Activated T-cell treated with anti-CD3 and anti-CD28 coated beads for 4 hours (primary cell): ENCODE measurements at places on chromosomes 4 and X.
A peak's percentile ranks its signal among the peaks of the same experiment; 100 is the strongest.

- no peak for DNase-seq
Measured at GRCh38 chr4:31741326-31741725, 1021.2 kb downstream of the PCDH7 start.

DNA sequence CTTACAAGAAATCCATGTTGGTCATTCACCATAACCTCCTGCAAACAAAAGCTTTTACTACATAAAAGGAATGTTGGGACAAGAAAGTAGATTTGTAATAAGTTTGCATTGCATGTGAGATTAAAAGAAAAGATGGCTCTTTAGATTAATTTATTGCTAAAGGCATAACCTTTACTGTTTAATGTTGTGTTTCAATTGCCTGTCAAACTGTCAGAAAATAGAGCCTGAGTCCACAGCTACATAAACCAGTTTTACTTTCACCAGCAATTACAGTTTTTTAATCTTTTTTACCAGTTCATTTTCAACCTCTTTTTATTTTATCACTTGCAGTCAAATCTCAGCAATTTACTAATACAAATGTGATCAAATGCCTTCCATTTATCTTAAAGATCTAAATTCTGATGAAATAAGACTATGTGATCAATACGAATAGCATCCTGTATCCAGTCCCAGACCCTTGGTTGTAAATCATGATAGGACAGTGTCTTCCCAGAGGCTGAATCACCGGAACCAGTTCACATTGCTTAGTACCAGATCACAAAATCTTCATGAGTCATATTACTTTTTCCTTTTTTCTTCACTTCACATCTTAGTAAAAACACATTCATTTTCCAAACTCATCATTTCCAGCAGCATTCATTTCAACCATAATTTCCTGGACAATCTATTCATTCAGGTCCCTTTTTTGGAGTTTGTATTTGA is 95.4 kb upstream of the FRG1 start:
- DNase-seq: no peak

GRCh38 chr4:60743654-60744053 is 456.5 kb upstream of the ADGRL3 start:
- no peak for DNase-seq

GRCh38 chr4:115110191-115111181 is 2.9 kb downstream of the NDST4 start:
- DNase-seq: no peak

DNA sequence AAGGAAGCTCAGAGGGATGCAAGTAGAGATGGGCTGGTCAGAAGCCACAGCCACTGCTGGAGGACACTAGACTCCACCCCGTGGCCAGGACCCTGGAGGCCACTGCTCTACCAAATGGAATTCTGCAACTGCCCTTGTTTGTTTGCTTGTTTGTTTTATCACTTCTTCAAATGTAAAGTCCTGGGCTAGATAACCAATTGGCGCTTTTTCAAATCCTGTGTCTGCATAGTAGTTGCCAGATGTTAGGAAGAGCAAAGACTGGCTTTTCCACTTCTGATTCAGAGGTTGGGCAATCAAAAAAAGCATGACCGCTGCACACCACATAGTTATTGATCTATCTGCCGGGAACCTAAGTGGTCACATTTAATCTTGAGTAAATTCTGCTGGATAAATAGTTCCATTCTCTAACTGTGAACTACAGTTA is 255.2 kb upstream of the SFRP2 start:
- DNase-seq: no peak

- DNase-seq: no peak
Measured at GRCh38 chr4:2803624-2804448, 11.0 kb downstream of the SH3BP2 start.

DNA sequence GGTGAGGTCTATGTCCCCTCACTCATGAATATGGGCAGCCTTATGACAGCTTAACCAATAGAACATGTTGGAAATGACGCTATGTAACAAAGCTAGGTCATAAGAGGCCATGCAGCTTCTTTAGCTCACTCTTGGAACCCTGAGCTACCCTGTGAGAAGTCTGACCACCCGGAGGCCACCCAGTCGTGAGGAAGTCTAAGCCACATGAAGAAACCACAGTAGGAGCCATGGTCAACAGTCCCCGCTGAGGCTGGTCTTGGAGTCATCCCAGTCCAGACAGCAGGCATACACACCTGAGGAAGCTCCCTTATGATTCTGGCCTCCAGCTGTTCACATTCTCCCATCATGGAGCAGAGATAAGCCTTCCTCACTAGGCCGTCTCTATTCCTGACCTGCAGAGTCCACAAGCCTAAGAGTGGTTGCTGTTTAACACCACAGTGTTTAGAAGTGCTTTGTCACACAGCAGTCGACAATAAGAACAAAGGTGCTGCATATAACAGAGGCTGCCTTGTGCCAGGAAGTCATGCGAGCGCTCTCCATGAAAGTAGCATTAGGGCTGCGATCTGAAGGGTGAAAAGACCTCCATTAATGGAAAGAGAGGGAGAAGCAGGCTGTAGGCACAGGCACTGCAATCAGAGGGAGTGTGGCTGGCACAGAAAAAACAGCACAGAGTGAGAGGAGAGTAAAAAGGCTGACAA is 38.2 kb downstream of the TSPAN5 start:
- DNase-seq: no peak

- no peak for DNase-seq
Measured at GRCh38 chrX:46967547-46967946, 55.3 kb downstream of the JADE3 start.

GRCh38 chr4:36091997-36092396 is 152.3 kb downstream of the ARAP2 start:
- DNase-seq: no peak

- no peak for DNase-seq
Measured at GRCh38 chrX:12002876-12003275, 135.4 kb upstream of the FRMPD4 start.

DNA sequence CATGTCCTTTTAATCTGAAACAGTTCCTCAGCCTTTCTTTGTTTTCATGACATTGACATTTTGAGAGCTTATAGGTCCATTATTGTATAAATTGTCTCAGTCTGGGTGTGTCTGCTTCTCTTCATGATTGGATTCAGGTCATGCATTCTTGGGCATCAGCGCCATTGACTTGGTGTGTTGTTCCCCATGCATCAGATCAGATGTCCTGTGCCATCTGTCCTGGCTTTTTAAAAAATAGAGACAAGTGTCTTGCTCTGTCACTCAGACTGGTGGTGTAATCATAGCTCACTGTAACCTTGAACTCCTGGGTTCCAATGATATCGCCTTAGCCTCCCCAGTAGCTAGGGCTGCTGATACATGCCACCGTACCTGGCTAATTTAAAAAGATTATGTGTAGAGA is 55.7 kb downstream of the TBC1D14 start:
- DNase-seq: no peak

GRCh38 chrX:50579955-50580354 is 109.3 kb upstream of the DGKK start:
- DNase-seq: peak; percentile 0

DNA sequence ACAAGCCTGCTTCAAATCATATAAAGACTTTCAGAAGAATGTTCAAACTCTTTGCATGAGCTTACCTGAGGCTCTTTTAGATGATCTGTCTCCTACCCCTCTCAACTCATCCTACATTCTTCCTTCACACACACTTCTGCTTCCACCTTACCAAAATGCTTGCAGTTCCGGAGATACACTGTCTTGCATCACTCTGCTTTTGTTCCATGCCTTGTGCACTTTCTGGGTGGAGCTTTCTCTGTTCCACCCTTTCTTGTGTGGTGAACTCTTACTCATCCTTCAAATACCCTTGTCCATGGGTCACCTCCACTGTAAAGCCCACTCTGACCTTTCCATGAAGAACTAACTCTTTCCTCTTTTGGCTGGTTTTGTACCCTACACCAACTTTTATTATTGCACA is 18.4 kb upstream of the MGST2 start:
- no peak for DNase-seq

GRCh38 chrX:139086246-139086645 is 374.7 kb upstream of the FGF13 start:
- no peak for DNase-seq

- DNase-seq: no peak
Measured at GRCh38 chr4:176631611-176632010, 161.1 kb downstream of the VEGFC start.

- peak; percentile 72 for DNase-seq
Measured at GRCh38 chr4:742742-743311, 37.2 kb downstream of the PCGF3 start.

DNA sequence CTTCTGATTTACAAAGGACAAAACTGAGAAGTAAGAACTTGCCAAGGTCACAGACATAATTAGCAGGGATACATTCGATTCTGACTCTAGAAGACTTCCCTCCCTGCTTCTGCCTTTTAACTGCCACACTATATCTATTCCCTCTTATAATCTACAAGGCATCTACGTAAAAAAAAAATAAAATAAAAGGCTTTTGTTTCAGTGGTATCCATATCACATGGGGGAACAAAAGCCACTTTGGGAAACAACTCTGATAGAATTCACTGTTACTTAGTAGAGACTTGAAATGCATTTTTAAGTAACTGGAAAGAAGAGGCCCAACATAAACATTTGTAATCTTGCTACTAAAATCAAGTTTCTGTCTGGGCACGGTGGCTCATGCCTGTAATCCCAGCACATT is 247.2 kb downstream of the SCFD2 start:
- DNase-seq: no peak

GRCh38 chrX:24657671-24658386 is 10.7 kb upstream of the PCYT1B start:
- no peak for DNase-seq

DNA sequence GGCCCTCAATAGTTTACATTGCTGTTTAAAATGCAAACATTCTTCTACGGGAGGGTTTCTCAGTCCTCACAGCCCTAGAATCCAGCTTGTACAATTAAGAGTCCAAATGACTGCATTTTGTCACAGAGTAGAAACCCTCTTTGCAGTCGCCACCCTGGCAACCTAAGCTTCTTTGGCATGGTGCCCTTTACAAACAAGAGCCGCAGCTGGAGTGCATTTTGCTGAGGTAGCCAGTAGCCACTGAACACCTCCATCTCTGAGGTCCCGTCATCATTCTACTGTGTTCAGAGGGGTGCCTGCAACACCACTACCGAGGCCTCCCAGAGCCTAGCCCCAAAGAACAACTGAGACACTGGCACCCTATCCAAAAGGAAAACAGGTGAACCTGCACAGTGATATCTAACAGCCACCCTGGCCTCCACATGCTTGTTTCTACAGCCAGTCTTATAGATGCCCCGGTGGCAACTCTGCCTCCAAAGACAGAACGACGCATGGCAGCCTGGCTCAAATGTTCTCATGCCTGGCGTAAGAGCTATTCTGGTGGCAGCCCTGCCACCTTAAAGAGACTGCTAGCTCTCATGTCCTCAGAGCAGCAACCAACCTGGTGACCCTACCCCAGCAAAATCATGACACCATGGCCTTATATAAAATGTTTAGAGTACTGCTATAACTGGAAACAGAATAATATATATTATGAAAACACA is 801.9 kb downstream of the TECRL start:
- no peak for DNase-seq

DNA sequence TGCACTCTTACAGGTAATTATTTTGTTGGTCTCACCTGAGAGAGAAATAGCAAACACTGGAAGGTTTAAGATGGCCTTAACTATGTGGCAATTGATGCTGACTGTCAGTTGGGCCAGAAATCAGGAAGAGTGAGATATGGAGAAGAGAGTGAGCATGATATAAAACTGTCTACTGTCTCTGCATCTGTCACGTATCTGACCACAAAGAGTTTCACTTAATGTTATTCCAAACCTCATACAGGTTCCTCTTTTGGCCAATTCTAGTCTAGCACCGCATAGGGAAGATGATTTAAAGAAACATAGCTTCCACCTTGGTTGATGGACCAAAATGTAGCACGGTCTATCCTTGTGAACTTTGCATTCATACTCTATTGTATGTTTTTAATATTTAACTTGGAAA is 381.0 kb upstream of the BOD1L1 start:
- DNase-seq: no peak

GRCh38 chr4:146437778-146438177 is 84.0 kb downstream of the SLC10A7 start:
- no peak for DNase-seq

GRCh38 chr4:165748321-165748720 is 124.7 kb upstream of the TLL1 start:
- DNase-seq: no peak

DNA sequence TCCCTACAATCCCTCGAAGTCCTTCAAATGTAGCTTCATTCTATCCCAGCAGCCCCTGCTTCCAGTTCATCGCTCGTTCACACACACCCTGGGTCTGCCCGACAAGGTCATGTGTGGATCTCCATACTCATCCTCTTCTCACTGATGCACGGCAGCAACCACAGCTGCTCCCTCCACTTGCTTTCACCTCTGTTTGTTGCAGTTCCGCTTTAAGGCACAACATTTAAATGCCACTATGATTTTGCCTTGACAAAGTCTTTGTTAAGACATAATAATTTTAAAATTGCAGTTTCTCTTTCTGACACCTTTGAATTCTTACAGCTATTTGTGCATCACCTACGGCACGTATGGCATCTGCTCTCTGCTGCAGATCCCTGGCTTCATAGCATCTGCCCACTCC is 1.8 kb downstream of the ODAPH start:
- DNase-seq: no peak

- no peak for DNase-seq
Measured at GRCh38 chr4:19540859-19541540, 710.7 kb upstream of the SLIT2 start.

- no peak for DNase-seq
Measured at GRCh38 chr4:143184217-143184502, 557 bp upstream of the USP38 start.

DNA sequence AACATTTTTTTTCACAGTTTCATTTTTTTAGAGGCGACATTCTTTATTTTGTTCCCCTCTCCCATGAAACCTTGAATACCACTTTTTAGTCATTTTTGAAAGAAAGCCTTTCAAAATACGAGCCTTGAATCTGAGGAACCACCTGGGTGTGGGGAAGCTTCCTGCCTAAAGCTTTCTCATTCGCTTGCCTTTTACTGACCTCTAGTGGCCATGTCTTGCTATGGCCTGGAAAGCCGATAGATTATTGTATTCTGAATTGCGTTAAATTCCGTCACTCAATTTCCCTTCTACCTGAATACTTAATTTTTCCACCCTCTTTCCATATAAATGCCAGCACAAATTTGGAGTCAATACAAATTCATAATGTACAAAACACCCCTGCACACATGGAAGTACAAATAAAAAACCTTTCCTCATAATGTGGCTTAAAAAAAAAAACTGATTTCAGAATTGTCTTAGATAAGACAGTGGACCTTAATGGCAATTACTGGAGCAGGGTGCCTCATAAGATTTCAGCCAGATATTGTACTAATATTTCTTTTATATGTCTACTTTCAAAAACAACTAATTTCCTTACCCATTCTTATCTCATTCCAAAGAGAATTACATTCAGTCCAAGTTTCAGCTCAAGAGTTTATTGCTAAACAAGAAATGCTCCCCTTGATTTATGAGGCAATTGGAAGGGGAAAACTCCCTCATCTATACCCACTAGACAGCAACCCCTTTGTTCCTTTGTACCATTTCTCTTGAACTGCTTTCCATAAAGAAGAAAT is 217.9 kb downstream of the CENPC start:
- peak; percentile 31 for DNase-seq

GRCh38 chr4:159010563-159011260 is 92.2 kb upstream of the RAPGEF2 start:
- DNase-seq: no peak
